ENCODE measurements at places on chromosomes 6 and 20. TPM values are rescaled to one million over a fixed set of nuclear protein-coding genes. Genes with fewer than 3 reads are reported as not detected.

- no peak overlapping the region for H3K4me3 ChIP-seq
- DNase-seq: peak; percentile 12
- H3K4me1 ChIP-seq: no peaks in the 10 kb centered on the region
- no peaks in the 10 kb centered on the region for H3K27me3 ChIP-seq
- no peak overlapping the region for H3K27ac ChIP-seq
Measured at GRCh38 chr6:122033564-122034181, 365.8 kb upstream of the HSF2 start.

DNA sequence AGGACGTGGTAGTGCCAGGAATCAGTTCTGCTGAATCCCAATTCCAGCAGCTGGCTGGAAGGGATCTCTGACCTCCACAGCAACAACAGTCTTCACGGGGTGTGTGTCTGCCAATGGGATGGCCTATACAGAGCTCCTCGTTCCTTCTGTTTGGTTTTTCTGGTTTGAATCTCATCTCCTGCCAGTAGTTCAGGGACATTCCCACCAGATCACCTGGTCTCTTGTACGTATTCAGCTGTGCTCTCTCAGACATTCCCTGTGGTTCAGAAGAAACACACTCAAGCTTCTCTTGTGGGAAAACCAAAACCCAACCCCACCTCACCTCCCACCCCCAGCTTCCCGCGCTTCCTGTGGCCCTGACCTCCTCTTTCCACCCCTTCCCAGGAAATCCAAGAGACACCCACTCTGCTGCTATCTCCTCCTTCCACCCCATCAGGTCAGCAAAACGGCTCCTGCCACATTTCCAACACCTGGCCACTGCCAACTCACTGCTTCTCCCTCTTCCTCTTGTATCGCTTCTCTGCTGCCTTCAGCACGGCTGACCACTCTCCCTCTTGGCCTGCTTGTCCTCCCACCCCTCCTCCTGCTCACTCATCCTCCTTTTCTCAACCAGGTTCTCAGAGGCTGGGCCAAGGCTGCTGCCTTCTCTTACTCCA is 63.3 kb upstream of the PTGIS start:
- peaks cover 2% of the 10 kb centered on the region for H3K27me3 ChIP-seq
- H3K4me1 ChIP-seq: peaks cover 40% of the 10 kb centered on the region
- no peak for DNase-seq
- no peaks in the 10 kb centered on the region for H3K36me3 ChIP-seq
- no peak overlapping the region for H3K4me3 ChIP-seq

DNA sequence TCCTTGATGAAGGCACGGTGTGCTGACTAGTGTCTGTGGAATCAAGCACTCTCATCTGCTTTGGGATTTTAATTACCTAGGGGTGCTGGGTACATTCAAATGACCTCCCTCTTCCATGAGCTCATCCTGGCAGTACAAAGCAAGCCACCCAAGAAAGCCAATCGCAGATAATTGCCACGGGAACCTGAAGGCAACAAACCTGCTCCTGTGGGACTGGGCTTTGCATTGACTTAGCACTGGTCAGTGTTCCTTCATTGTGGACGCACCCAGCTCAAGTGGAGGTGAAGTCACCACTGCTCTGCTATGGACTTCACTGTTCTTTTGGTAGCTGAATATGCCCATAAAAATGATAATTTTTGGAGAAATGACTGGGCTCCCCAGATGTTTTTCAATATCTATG is 261.6 kb upstream of the FERMT1 start:
- H3K4me3 ChIP-seq: no peak overlapping the region
- DNase-seq: no peak
- no peak overlapping the region for H3K27ac ChIP-seq
- no peaks in the 10 kb centered on the region for H3K27me3 ChIP-seq

GRCh38 chr6:158044525-158044888 is 62.8 kb downstream of the SYNJ2 start:
- no peak overlapping the region for H3K27ac ChIP-seq
- no peaks in the 10 kb centered on the region for H3K4me1 ChIP-seq
- no peaks in the 10 kb centered on the region for H3K27me3 ChIP-seq
- no peak for DNase-seq
- H3K36me3 ChIP-seq: no peaks in the 10 kb centered on the region
- H3K4me3 ChIP-seq: no peak overlapping the region

GRCh38 chr20:7090811-7091210 is 323.3 kb downstream of the BMP2 start:
- no peaks in the 10 kb centered on the region for H3K4me1 ChIP-seq
- no peaks in the 10 kb centered on the region for H3K27me3 ChIP-seq
- DNase-seq: no peak
- H3K4me3 ChIP-seq: no peak overlapping the region
- no peaks in the 10 kb centered on the region for H3K36me3 ChIP-seq

- peaks cover 35% of the 10 kb centered on the region for H3K4me1 ChIP-seq
- DNase-seq: peak; percentile 42
- H3K36me3 ChIP-seq: peaks cover 7% of the 10 kb centered on the region
- H3K27me3 ChIP-seq: no peaks in the 10 kb centered on the region
- peak overlapping the region; percentile 24 for H3K4me3 ChIP-seq
- peak overlapping the region; percentile 82 for H3K27ac ChIP-seq
Measured at GRCh38 chr6:152184917-152185574, 377.6 kb downstream of the ESR1 start.

DNA sequence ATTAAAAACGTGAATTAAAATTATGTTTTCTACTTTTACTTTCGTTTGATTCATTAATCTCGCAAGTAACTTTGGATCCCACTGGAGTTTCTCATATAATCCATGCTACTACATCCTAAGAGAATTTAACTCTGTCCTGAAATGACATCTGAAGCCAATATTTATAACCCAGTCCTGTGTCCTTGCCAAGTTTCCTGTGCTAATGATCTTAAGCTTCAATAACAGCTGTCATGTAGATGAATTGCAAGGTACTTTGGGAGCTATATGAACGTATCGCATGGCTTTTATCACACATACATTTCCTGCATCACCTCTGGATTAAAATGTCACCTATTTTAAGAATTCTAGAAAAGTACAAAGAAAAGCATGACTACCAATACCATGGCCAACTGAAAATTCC is 833.8 kb upstream of the CITED2 start:
- no peaks in the 10 kb centered on the region for H3K36me3 ChIP-seq
- no peak overlapping the region for H3K27ac ChIP-seq
- DNase-seq: no peak
- no peaks in the 10 kb centered on the region for H3K27me3 ChIP-seq
- H3K4me3 ChIP-seq: no peak overlapping the region
- no peaks in the 10 kb centered on the region for H3K4me1 ChIP-seq

- H3K4me1 ChIP-seq: no peaks in the 10 kb centered on the region
- no peak for DNase-seq
- no peaks in the 10 kb centered on the region for H3K36me3 ChIP-seq
- H3K27me3 ChIP-seq: no peaks in the 10 kb centered on the region
Measured at GRCh38 chr20:51906679-51907078, 104.4 kb upstream of the SALL4 start.

WFDC9 gene
- polyA plus RNA-seq: not detected

CRIP3 gene
- 64.6 TPM for polyA plus RNA-seq

TREM2 gene
- polyA plus RNA-seq: 0.33 TPM

ULBP1 gene
- 0.04 TPM for polyA plus RNA-seq

PDE7B gene
- polyA plus RNA-seq: 2.6 TPM

FAM209A gene
- polyA plus RNA-seq: 5.5 TPM

OOEP gene
- polyA plus RNA-seq: 0.70 TPM

ADTRP gene
- 0.84 TPM for polyA plus RNA-seq

COL12A1 gene
- not detected for polyA plus RNA-seq
